NCI-H1092 treated with DMSO at 0.1 percent for 48 hours (cell line): ENCODE measurements at places on chromosomes 16 and 17.
A peak's percentile ranks its signal among the peaks of the same experiment; 100 is the strongest.

DNA sequence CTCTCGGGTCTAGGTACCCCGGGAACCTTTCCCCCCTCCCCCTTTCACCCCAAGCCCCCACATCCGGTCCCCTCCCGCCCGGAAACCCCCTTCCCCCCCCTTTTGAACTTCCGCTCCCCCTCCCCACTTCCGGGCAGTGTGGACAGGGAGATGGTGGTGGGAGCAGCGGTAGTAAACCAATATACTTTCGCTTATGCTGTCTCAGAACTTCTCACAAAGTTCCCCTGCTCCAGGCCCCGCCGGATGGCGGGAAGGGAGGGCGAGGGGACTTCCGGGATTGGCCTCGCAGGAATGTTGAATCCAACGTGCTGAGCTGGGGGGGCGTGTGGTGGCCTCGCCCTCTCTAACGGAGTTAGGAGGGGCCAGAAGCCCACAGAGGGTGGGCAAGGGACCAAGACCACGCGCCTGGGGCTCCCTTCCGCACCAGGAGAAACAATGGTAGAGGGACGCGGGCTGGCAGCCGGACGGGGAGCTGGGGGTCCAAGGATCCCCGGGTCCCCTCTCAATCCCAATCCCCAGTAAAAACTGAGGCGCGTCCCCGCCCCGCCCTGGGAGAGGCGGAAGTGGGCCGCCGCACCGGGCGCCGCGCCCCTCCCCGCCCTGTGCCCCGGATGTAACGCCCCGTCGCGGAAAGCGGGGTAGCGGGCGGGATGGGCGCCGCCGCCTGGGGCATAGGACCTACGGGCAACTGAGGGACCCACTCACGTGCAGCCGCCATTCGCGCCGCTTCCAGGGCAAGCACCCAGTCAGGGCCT is 742 bp downstream of the PFN1 start:
- DNase-seq: peak; percentile 12

GRCh38 chr17:19542247-19542646 is 8.6 kb downstream of the SLC47A1 start:
- DNase-seq: no peak

DNA sequence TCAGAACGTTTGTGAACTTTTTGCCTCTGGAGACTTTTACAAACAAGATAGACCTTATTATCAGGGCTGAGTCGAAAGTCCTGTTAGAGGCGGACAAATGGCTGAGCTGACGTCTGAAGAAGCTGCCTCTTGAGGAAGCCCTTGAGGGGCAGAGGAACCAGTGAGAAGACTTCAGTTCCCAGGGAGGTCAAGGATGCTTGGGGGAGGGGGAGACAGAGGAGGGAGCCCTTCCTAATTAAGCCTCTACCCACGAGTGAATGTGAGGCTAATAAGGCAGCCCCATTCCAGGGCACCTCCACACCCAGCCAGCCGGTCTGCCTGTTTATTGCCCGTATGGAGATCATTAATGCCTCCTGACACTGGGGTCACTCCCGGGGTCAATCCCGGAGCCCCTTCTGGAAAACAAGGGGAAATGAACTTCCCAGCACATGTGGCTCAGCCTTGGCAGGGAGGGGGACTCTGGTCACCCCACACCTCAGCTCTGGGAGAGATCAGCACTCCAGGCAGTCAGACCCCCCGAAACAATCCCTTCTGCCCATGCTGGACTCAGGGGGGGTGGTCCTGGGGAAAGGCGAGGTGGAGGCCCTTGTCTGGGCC is 9.2 kb upstream of the TBX4 start:
- no peak for DNase-seq

- DNase-seq: no peak
Measured at GRCh38 chr16:85851034-85851785, 47.8 kb upstream of the IRF8 start.

GRCh38 chr17:19897903-19898302 is 30.2 kb upstream of the ULK2 start:
- DNase-seq: no peak

DNA sequence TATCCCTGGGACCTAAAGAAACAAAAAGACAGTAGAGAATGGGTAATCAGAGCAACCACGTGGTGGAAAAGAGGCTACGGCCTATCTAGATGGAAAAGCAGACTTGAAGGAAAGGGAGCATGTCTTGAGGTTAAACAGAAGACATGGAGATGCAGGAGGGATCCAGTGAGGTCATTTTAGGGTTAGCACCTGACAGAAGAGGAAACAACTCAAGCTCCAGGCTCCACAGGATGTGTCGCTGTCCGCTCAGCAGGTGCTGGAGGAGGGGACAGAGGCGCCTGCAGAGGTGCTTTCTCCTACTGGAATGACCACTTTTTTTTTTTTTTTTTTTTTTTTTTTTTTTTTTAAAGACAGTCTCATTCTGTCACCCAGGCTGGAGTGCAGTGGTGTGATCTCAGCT is 47.5 kb upstream of the CLEC3A start:
- DNase-seq: no peak

- no peak for DNase-seq
Measured at GRCh38 chr16:58128711-58129096, 477 bp downstream of the CFAP20 start.

DNA sequence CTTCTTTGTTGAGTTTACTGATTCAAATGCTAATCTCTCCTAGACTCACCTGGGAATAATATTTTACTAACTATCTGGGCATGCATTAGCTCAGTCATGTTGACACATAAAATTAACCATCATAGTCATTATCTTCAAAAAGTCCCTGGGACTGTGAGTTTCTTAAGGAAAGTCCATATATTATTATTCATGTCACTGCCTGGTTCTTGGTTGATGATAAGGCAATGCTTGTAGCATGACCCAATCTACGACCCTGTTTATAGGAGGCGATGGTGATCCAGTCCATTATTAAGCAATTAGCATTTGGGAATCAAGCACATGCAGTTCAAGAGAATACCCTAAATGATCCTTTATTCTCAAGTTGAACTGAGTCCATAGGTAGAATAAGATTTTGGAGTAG is 54.8 kb upstream of the MPHOSPH6 start:
- DNase-seq: no peak

GRCh38 chr17:83086907-83087787 is 7.7 kb downstream of the METRNL start:
- no peak for DNase-seq

GRCh38 chr17:79560527-79560926 is 50.3 kb downstream of the RBFOX3 start:
- no peak for DNase-seq

GRCh38 chr17:36876966-36877365 is 60.3 kb upstream of the LHX1 start:
- no peak for DNase-seq

DNA sequence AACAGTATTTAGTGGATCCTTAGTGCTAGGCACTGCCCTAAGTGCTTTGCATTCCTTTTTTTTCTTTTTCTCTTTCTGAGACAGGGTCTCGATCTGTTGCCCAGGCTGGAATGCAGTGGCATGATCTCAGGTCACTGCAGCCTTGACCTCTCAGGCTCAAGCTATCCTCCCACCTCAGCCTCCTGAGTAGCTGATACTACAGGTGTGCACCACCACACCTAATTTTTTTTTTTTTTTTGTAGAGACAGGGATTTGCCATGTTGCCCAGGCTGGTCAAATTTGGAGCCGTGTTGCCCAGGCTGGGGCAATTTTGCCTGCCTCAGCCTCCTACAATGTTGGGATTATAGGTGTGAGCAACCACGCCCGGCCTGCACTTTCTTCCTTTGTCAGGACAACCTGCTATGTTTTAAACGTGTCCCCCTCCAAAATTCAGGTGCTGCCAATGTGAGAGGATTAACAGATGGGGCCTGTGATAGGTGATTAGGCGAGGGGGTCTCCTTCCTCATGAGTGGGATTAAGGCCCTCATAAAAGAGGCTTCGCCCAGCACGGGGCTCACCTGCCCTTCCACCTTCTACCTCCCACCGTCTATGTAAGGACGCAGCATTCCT is 5.4 kb downstream of the NQO1 start:
- DNase-seq: no peak

GRCh38 chr17:82424001-82424862 is 5.8 kb upstream of the OGFOD3 start:
- DNase-seq: no peak

DNA sequence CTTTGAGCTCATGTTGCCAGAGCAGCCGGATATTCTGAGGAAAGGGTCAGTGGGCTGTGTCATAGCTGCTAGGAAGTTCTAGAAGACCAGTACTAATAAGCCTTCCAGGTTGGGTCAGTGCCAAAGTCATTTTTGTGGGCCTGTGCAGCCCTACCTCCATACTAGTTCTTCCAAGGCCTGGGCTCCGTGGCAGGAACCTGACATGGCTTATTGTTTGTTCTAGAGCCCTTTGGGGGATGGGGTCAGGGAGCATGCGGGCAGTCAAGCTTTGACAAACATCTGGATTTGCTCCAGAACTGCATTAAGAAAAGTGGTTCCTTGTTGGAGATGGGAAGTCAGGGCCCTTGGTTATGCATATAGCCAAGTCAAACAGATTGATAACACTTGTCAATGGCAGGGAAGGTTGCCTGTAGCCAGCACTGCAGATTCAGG is 7.6 kb downstream of the ALKBH5 start:
- DNase-seq: no peak

GRCh38 chr17:58808609-58809563 is 53.2 kb downstream of the PPM1E start:
- no peak for DNase-seq

DNA sequence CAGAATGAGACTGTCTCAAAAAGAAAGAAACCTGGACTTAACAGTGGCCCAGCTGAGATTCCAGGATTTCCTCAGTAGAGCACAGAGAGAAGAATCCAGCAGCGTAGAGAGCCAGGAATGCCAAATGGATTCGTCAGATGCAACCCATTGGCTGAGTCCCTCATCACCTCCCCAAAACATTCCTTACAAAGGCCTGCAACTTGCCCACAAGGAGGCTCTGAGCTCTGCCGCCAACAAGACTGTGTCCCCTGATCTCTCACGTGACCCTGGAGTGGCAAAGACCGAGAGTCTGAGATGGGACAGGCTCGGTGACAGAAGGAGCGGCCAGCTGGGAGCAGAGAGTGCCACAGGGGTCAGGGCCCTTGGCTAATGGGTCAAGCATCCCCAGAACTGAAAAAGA is 6.9 kb upstream of the CHMP6 start:
- no peak for DNase-seq

GRCh38 chr17:31579265-31579664 is 187.8 kb downstream of the RAB11FIP4 start:
- peak; percentile 31 for DNase-seq

GRCh38 chr17:79556271-79556670 is 54.6 kb downstream of the RBFOX3 start:
- DNase-seq: no peak

GRCh38 chr16:177394-177822 is 928 bp downstream of the HBA1 start:
- DNase-seq: peak; percentile 95

- peak; percentile 71 for DNase-seq
Measured at GRCh38 chr17:79992649-79993389, 42.9 kb downstream of the TBC1D16 start.

DNA sequence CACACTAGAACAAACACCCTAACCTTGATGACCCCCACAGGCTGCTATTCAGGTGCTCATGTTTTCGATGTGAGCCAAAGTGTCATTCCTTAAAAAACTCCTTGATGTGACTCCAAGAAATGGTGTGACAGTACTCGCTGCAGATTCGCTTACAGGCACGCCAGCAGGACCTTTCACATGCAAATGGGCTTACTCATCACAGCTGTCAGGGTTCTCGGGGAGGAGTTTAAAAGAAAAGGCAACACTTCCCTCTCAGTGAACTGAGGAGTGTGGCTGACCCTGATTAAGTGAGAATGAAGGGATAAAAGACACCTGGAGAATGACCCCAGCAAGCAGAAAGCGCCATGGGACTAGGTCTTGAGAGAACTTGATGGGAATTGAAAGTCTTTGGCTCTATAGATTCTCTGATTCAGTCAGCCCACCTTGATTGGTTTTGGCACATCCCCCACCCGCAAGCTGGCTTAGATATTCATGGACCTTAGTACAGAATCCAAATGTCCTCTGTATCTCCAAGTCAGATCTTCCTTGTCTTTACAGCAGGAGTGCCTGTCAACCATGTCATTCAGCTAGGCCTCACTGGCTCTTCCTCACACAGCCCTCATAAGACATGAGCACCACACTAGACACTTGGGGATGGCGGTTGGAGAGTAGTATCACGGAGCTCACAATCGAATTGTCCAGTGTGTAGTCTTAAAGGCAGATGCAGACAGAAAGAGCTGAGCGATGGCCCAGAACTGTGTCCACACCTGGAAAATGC is 82.6 kb downstream of the HIC1 start:
- no peak for DNase-seq

DNA sequence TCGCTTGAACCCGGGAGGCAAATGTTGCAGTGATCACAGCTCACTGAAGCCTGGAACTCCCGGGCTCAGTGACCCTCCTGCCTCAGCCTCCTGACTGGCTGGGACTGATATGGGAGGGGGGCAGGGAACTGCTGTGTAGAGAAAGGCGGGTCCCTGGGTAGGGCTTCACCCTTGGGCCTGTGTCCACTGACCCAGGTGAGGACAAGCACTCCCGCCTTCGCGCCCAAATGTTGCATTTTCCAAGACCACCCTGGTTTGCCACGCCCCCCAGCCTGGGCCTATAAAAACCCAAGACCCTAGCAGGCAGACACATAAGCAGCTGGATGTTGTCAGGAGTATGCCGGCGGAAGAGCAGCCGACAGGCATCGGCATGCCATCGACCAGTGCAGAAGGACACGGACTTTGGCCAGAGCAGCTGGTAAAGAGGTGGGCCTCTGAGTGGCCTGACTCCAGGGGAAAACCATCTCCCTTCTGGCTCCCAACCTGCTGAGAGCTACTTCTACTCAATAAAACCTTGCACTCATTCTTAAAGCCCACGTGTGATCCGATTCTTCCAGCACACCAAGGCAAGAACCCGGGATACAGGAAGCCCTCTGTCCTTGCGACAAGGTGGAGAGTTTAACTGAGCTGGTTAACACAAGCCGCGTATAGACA is 19.1 kb downstream of the SMYD4 start:
- no peak for DNase-seq
